ENCODE measurements at places on chromosomes 3 and 15. TPM values are rescaled to one million over a fixed set of nuclear protein-coding genes. Genes with fewer than 3 reads are reported as not detected.

TUSC7 gene
- polyA plus RNA-seq, result not detected

CCR5 gene
- polyA plus RNA-seq, result 1.2 TPM

NBEAL2 gene
- polyA plus RNA-seq, result 211 TPM

CCDC39 gene
- not detected for polyA plus RNA-seq

TMCO5A gene
- not detected for polyA plus RNA-seq

ALPK3 gene
- polyA plus RNA-seq, result 10.5 TPM

FBN1 gene
- 1.8 TPM for polyA plus RNA-seq

KBTBD8 gene
- polyA plus RNA-seq, result 0.56 TPM

DAG1 gene
- 8.6 TPM for polyA plus RNA-seq

OXTR gene
- polyA plus RNA-seq, result 1.4 TPM

CFAP20DC gene
- polyA plus RNA-seq, result 8.1 TPM

ITGB5 gene
- 39.6 TPM for polyA plus RNA-seq

CCR1 gene
- 0.47 TPM for polyA plus RNA-seq

LDHAL6B gene
- not detected for polyA plus RNA-seq

GALK2 gene
- 12.9 TPM for polyA plus RNA-seq

TM4SF1 gene
- polyA plus RNA-seq, result 172 TPM

TOPBP1 gene
- 8.3 TPM for polyA plus RNA-seq

ADGRG7 gene
- not detected for polyA plus RNA-seq

BCL2A1 gene
- polyA plus RNA-seq, result 0.89 TPM

GHSR gene
- polyA plus RNA-seq, result not detected

HDGFL3 gene
- polyA plus RNA-seq, result 6.3 TPM

MASP1 gene
- polyA plus RNA-seq, result 0.14 TPM

EPHA3 gene
- polyA plus RNA-seq, result 0.18 TPM

SKOR1 gene
- polyA plus RNA-seq, result 0.12 TPM

AQP9 gene
- 0.33 TPM for polyA plus RNA-seq

POPDC2 gene
- 1.8 TPM for polyA plus RNA-seq

GOLGA6L4 gene
- polyA plus RNA-seq, result 5.6 TPM
